ENCODE measurements at places on chromosomes 12 and 14. TPM values are rescaled to one million over a fixed set of nuclear protein-coding genes. Genes with fewer than 3 reads are reported as not detected.

GRCh38 chr12:61757831-61758505, 502.2 kb upstream of the USP15 start:
- DNase-seq, result no peak

- no peak for DNase-seq
These were observed 539.7 kb downstream of the SNAPC1 start for GRCh38 chr14:62301911-62302310.

DNA sequence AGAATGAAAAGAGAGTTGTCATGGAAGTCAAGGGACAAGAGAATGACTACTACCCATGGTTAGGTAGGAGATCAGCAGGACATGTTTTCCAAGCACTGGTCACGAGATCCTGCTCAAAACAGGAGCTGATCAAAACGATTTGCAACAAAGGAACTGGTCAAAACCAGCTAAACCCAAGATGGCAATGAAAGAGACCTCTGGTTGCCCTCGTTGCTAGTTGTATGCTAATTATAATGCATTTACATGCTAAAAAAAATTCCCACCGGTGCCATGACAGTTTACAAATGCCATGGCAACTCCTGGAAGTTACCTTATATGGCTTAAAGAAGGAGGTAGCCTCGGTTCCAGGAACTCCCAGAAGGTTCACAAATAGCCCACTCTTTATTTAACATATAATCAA, 95.0 kb upstream of the OTX2 start:
- no peak for DNase-seq

GRCh38 chr14:98321841-98322240, 950.2 kb downstream of the BCL11B start:
- no peak for DNase-seq

Gene ERP27
- total RNA-seq, result 5.4 TPM
